ENCODE measurements at places on chromosomes 1 and 21. TPM values are rescaled to one million over a fixed set of nuclear protein-coding genes. Genes with fewer than 3 reads are reported as not detected.

PGLYRP4 gene
- not detected for total RNA-seq

GRIK1 gene
- total RNA-seq, result 7.5 TPM

MAEL gene
- 1.4 TPM for total RNA-seq

UQCRHL gene
- 2.7 TPM for total RNA-seq

COL6A2 gene
- 37.1 TPM for total RNA-seq

INKA2 gene
- 0.94 TPM for total RNA-seq

MROH9 gene
- total RNA-seq, result not detected

S1PR1 gene
- total RNA-seq, result 21.2 TPM

ABCA4 gene
- 0.94 TPM for total RNA-seq

ESRRG gene
- total RNA-seq, result 6.9 TPM

AMY2B gene
- 201 TPM for total RNA-seq

CYP4Z1 gene
- 0.47 TPM for total RNA-seq

ANKRD65 gene
- total RNA-seq, result 1.4 TPM

SLC44A3 gene
- 2.2 TPM for total RNA-seq

RGS2 gene
- 23.2 TPM for total RNA-seq

VANGL2 gene
- total RNA-seq, result 12.5 TPM

AURKAIP1 gene
- 26.2 TPM for total RNA-seq

YOD1 gene
- total RNA-seq, result 24.5 TPM

VWA5B1 gene
- 0.16 TPM for total RNA-seq

TRIM58 gene
- total RNA-seq, result 3.1 TPM

RGS13 gene
- not detected for total RNA-seq

FBXO2 gene
- 2.7 TPM for total RNA-seq

S100A3 gene
- not detected for total RNA-seq

TMPRSS15 gene
- not detected for total RNA-seq

SPOCD1 gene
- not detected for total RNA-seq

FTCD gene
- total RNA-seq, result not detected

PGLYRP3 gene
- not detected for total RNA-seq

Measured in occipital lobe (tissue), 3 donors.